ENCODE measurements at places on chromosomes 12 and 14.

GRCh38 chr14:69354383-69355153, 43.5 kb downstream of the ERH start:
- no peak for DNase-seq

GRCh38 chr12:9365296-9365695, 157.1 kb upstream of the PZP start:
- no peak for DNase-seq

DNA sequence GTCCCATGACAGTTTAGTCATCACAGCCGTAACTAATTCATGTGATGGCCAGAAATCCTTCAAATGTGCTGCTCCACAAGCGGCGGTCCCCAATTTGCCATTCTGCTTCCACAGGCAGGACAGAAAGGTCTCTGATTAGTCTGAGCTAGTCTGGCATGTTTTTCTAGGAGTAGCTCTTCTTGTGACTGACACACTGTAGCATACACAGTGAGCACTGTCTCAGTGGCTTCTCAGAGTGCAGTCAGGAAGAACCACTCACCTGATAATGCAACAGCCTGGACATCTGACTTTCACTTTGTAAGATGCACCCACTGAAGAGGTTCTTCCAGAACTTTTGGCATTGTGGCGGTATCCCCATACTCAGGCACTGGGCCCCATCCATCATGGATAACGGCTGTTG, 1266.2 kb downstream of the TMEM121 start:
- no peak for DNase-seq

DNA sequence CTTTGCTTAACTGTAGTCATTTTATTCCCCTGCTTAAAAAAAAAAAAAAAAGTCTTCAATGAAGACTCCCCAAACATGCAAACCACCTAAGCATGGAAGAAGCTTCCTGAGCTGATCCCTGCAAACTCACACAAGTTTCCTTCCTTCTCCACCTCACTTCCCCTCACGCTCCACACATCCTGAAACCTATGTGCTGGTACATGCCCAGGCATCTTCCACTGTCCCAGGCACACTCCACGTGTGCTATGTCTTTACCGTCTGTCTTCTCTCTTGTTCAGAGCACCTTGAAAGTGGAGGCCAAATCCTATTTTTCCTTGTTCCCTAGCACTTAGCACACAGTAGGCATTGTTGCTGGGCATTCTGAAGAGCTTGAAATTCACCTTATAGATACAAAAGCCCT, 13.4 kb downstream of the LRIG3 start:
- no peak for DNase-seq

GRCh38 chr12:80847575-80847974, 90.2 kb downstream of the LIN7A start:
- peak; percentile 22 for DNase-seq
